ENCODE measurements at places on chromosomes 3 and 15.
A peak's percentile ranks its signal among the peaks of the same experiment; 100 is the strongest.

DNA sequence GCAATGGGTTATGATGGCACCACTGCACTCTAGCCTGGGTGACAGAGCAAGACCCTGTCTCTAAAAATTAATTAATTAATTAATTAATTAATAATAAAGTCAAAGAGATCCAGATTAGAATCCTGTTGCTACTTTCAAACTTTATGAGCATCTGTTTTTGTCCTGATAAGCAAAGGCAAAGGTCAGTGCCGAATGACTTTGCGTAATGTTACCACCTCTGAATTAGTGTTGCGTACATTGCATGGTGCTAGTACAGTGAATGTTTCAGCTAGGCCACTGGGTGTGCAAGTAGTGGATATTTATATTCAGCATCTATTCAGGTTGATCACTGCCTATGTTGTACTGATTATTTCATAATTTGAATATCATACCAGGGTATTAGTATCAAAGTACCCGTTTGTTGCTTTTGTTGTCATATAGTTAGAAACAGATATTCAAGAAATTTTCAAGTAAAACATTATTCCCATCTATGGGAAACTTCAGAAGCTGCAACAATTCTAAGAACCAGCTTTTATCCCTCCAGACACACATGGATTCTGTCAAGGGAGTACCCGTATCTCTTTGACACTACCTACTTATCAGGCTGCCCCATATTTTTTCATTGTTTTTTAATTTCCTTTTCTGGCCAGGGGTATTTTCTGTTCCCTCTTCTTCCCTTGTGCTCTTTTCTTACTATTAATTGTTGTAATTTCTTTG is 127.1 kb upstream of the GRM7 start:
- no peaks in the 10 kb centered on the region for H3K27me3 ChIP-seq
- H3K27ac ChIP-seq, result no peak overlapping the region
- H3K4me3 ChIP-seq, result no peak overlapping the region
- no peak for DNase-seq

DNA sequence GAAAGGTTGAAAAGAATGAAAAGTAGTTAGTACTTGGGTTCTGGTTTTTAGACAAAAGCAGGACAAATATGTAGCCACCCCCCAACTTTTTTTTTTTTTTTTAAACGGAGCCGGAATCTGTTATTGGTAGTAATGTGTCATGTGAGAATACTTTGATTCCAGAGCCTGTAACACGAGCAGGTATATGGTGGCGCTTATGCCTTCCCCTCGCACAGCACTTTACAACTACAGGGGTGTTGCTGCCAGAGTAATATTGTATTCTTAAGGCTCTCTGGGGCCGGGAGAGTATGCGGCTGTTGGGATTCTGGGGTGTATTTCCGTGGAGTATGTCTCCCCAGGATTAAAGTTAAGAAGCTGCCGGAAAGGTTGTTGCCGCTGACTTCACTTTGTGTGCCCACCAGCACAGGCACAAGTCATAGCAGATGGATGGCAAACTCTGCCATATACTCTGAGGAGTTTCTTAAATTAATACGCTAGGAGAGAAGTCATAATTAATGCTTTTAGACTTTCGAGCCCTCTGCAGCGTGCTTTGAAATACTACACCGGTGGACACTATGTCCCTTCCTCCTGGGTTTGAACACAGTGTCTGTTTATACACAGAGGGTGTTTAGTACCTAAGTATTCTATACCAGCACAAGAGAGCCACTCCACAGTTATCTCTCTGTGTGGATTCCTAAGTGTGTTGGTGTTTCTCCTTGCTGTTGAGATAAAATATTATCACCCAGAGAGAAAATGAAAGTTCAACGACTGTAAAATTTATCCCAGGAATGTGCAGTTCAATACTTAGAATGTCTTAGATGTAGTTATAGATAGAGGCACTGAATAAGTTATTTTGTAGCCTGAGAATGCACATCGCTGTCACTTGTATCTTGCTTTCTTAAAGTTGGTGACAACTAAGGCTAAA is 1.4 kb downstream of the MBNL1 start:
- peaks cover 36% of the 10 kb centered on the region for H3K4me1 ChIP-seq
- H3K4me3 ChIP-seq, result peak overlapping the region; percentile 85

DNA sequence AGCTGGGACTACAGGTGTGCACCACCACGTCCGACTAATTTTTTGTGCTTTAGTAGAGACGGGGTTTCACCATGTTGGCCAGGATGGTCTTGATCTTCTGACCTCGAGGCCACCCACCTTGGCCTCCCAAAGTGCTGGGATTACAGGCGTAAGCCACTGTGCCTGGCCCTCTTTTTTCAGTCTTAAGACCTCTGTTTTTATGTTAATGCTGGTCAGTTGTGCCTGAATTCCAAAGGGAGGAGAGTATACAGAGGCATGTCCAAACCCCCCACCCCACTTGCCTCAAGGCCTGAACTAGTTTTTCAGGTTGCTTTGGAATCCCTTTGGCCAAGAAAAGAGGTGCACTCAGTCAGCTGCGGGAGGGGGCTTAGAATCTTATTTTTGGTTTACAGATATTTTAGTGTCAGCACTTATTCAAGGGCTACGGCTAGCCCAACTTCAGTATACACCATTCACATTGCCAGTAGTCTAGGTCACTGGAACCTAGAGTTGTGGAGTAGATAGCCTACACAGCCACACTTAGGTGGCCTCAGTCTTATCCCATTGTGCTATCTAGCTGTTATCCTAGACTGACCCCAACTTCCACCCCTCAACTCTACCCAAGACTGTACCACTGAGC is 128.0 kb upstream of the TPM1 start:
- H3K4me1 ChIP-seq, result no peaks in the 10 kb centered on the region
- no peak for DNase-seq
- no peak overlapping the region for H3K27ac ChIP-seq
- H3K4me3 ChIP-seq, result no peak overlapping the region
- no peaks in the 10 kb centered on the region for H3K36me3 ChIP-seq

DNA sequence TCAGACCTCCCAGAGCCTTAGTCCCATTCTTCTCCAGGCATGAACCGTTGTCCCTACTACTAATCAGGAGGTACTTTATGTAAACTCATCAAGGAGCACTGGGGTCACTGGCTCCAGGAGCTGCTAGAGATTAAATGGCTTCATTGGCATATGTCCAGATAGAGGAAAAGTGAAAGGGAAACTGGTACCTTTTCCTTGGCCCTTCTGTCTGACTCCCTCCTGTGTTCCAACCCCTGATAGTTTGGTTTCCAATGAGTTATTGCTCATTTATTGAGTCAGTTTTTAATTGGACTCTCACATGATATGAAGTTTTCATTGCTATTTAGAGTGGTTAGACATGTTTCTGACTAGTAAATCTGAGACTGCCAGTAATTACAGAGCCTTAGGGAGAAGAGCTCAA is 130.5 kb upstream of the BFSP2 start:
- DNase-seq, result no peak
- H3K27me3 ChIP-seq, result no peaks in the 10 kb centered on the region
- H3K36me3 ChIP-seq, result no peaks in the 10 kb centered on the region
- no peak overlapping the region for H3K4me3 ChIP-seq

- no peak for DNase-seq
- no peak overlapping the region for H3K27ac ChIP-seq
- no peaks in the 10 kb centered on the region for H3K36me3 ChIP-seq
- H3K27me3 ChIP-seq, result no peaks in the 10 kb centered on the region
- H3K4me1 ChIP-seq, result no peaks in the 10 kb centered on the region
- H3K4me3 ChIP-seq, result no peak overlapping the region
Measured at GRCh38 chr3:65767551-65767950, 271.2 kb downstream of the MAGI1 start.
